B cell (primary cell): ENCODE measurements at places on chromosomes 5 and 9.

DNA sequence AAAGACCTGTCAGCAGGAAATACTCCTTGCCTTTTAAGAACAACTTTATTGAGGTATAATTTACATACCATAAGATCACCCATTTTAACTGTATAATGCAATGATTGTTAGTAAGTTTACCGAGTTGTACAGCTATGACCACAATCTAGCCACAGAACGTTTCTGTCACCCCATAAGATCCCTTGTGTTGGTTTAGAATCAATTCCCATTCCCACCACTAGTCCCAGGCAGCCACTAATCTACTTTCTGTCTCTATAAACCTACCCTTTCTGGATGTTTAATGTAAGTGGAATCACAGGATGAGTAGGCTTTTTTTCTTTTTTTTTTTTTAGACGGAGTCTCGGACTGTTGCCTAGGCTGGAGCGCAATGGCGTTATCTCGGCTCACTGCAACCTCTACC is 4.4 kb downstream of the GPR107 start:
- DNase-seq: no peak

- no peak for DNase-seq
These were observed 184.0 kb downstream of the CACNA1B start for GRCh38 chr9:138061631-138062030.

- DNase-seq: no peak
These were observed 2.4 kb upstream of the STOM start for GRCh38 chr9:121372239-121373010.

DNA sequence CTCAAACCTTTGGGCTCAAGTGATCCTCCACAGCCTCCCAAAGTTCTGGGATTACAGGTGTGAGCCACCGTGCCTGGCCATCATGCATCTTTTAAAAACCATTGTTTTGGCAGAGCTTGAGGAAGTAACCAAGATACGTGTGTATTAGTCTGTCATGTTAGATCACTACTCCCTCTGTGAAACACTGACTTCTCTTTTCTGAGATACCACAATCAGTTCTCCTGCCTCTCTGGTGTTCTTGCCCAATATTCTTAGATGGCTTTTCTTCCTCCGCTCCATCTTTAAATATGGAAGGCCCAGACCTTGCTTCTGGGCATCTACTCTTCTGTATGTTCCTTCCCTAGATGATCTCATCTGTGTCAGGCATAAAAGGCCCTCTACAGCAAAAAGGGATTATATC is 14.2 kb upstream of the CCNB1 start:
- DNase-seq: no peak

GRCh38 chr9:4581035-4581760 is 80.9 kb upstream of the PLPP6 start:
- DNase-seq: no peak

GRCh38 chr5:95042037-95042436 is 242.9 kb downstream of the MCTP1 start:
- no peak for DNase-seq

GRCh38 chr5:103255691-103256090 is 2.9 kb upstream of the MACIR start:
- no peak for DNase-seq

GRCh38 chr9:137786511-137786920 is 91.1 kb upstream of the CACNA1B start:
- DNase-seq: no peak

GRCh38 chr9:129891569-129891968 is 56.3 kb downstream of the USP20 start:
- peak; percentile 16 for DNase-seq

GRCh38 chr5:19626211-19626610 is 361.8 kb downstream of the CDH18 start:
- DNase-seq: no peak

DNA sequence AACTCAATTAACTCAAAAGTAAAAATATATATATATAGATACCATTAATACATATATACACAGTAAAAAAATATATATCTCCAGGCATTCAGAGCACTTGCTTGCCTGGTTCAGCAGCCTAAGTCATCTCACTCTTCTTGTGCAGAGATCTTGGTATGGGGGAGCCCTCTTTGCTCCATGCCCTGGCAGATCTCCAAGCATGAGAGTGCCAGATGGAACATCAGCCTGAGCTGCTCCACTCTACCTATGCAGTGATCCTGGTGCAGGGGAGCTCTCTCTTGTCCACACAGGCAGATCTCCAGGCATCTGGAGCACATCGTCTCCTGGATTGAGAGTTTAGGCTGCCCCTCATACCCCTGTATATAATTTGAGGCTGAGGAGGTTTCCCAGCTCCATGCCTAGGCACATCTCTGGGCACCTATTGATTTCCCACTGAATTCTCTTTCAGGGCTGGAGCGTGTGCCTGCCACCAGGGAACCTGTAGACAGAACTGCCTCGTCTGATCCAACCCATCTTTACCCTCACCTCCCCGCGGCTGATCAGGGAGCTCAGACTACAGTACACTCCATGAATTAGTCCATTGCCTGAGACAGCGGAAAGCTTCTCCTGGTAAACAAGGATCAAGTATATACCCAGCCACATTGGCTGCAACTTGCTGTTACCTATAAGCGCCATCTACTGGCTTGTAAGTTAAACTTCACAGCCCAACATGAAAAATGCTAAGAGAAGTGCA is 342.4 kb upstream of the GRIA1 start:
- no peak for DNase-seq

GRCh38 chr9:87119328-87119881 is 172.1 kb upstream of the GAS1 start:
- DNase-seq: no peak

DNA sequence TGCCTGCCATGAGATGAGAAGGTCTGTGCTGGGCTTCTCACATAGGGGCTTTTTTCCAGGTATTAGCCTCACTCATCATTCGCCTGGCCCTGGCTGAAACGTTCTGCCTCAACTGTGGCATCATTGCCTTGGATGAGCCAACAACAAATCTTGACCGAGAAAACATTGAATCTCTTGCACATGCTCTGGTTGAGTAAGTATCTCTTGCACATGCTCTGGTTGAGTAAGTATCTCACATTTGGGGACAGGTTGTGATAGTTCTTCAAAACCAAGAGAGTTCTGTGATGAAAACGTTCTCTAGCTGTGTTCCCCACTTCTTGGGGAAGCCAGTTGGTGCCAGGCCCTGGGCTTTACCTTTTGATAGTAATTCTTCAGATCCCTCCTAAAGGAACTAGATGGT is 17.4 kb upstream of the IL13 start:
- DNase-seq: no peak

DNA sequence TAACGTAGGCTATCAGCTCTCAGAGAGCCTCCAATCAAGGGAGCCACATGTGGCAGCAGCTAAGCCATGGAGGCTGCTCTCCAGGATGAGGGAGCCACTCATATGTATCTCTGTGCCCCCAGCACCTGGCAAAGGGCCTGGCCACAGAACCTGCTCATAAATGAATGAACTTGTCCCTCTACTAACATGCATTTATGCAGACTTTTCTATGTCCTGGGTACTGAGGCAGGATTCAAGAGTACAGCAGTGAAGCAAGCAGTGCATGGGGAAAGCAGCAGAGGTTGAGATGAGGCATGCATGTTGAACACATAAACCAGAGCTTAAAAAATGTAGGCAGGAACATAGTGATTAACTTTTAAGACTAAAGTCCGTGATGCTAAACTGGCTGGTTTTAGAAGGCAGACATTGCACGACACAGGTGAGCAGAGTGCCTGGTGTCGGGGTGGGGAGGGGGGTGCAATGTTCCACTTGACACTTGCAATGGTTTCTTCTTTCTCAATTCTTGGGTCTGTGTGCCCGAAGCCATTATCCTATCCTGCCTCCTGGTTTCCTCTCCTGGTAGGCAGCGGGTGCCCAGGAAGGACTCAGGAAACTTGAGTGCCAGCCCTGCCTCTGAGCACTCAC is 142.8 kb upstream of the ALDH1B1 start:
- DNase-seq: no peak

DNA sequence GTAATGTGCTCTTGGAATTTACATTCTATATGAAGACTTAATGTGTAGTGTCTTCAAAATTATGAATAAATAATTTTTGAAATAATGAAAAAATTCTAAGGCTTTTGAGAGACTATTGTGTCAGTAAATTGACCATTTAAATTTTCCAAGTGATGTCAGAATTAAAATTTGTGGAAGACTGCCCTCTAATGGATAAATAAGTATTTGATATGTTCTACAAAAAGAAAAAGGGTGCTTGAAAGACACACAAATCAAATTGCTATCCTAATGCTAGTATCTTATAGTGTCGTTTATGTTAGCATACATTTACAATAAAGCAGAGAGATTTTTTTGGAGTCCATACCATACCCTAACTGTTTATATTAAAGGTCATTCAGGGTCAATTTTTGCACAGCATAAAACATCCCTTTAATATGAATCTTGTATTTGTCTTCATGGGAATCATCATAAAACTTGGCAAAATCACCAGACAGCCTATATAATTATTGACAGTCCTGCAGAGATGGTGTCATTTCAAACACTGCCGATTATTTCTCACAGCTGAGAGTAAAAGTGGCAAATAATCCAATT is 120.8 kb upstream of the SLC27A6 start:
- DNase-seq: no peak

GRCh38 chr9:133428617-133429101 is 6.5 kb downstream of the ADAMTS13 start:
- peak; percentile 39 for DNase-seq

DNA sequence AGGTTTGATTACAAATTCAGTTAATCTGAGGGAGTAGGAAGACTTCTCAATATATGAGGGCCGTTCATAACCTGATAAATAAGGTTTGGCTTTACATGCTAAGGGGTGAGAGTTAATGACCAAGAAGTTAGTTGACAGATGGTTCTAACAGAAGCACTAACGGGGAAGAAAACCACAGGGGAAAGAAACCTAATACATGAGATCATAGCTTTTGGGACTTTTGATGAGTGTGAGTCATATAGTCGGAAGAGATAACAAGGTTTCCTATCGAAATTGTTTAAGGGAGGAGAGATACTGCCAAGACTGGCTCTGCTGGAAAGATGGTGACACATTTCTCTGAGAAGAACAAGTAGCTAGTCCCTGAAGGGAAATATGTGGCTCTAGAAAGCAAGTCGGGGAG is 140.1 kb downstream of the COX7C start:
- no peak for DNase-seq

DNA sequence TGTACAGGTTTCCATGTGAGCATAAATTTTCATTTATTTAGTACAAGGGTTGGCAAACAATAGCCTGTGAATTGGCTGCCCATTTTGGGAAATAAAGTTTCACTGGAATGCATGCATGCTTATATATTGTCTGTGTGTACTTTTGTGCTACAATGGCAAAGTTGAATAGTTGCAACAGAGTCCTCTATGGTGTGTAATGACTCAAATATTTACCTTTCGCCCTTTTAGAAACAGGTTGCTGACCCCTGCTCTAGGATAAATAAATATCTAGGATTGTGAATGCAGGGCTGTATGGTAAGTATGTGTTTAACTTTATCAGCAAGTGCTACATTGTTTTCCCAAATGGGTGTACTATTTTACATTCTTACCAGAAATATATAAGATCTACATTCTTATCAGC is 47.2 kb downstream of the XRCC4 start:
- no peak for DNase-seq

- no peak for DNase-seq
These were observed 21.7 kb downstream of the DNM1 start for GRCh38 chr9:128224877-128225276.

GRCh38 chr5:59212596-59212995 is 629.7 kb downstream of the RAB3C start:
- no peak for DNase-seq

DNA sequence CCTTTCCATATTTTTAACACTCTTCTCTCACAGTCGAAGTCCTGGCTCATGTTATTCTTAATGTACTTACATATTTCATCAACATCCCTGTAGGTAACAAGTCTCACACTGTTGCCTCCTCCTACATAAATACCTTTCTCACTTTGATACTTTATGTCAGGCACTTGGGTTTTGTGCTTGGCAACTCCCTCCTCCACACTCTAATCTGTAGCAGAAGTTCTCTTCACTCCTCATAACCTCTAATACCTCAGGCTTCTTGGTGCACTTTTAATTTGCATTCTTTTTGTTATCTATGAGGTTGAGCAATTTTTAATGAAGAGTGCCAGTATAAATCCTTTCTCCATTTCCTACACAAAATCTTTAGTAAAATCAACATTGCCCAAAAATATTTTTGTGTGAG is 24.1 kb upstream of the ARRDC3 start:
- no peak for DNase-seq

DNA sequence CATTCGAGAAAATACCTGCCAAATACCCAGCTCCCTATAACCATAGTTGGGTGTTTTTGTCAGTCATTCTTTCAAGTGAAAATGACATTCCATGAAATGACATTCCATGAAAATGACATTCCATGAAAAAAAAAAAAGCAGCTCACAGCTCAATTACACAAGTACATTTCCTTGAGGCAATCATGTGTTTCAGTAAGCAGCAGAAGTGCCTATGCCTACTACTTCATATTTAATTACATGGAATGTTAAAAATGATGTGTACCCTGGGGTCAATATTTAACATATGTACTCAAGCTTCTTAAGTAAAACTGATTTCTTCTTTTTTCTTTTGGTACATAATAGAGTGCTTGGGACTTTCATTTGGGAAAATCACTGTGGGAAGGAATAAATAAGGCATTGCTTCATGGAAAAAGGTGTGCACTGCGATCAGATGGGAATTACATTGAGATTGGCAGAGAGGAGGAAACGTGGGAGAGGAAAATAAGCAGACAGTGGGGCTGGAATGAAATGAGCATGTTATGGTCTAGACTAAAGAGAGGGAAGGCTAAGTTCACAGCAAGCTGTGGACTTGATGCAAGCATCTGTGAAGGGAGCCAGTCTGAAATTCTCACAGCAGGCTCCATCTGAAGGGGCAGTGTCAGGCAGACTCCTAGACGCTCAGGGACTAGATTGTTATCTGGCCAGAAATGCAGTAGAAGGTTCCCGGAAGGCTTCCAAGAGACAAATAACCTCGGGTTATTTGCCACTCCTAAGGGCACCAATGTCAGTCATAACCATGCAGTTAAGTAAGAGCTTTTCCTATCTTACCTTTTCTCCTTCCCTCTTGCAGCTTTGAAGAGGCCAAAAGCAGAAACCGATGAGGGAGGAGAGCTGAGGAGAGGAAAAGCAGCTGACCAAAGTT is 15.2 kb upstream of the SPATA9 start:
- no peak for DNase-seq

GRCh38 chr5:1665231-1665630 is 134.4 kb downstream of the MRPL36 start:
- DNase-seq: no peak

GRCh38 chr5:172114875-172115422 is 73.1 kb downstream of the STK10 start:
- DNase-seq: peak; percentile 88
